ENCODE measurements at places on chromosomes 7 and 10.

DNA sequence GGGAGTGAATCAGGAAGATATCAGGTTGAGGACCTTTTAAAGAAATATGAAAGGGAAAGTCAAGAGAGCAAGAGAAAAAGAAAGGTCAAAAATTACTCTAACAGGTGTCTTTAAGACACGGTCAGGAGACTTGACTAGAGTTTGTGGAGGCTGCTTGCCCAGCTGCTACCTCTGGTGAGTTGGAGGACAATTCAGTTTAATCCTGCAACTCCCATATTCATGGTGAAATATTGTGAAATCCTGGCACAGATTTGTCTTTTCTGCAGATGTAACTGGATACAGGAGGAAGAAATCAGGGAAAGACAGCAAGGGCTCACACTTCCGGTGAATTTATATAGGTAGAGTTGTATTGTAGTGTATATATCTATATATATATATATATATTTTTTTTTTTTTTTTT is 93.5 kb downstream of the AKAP9 start:
- no peak for DNase-seq

DNA sequence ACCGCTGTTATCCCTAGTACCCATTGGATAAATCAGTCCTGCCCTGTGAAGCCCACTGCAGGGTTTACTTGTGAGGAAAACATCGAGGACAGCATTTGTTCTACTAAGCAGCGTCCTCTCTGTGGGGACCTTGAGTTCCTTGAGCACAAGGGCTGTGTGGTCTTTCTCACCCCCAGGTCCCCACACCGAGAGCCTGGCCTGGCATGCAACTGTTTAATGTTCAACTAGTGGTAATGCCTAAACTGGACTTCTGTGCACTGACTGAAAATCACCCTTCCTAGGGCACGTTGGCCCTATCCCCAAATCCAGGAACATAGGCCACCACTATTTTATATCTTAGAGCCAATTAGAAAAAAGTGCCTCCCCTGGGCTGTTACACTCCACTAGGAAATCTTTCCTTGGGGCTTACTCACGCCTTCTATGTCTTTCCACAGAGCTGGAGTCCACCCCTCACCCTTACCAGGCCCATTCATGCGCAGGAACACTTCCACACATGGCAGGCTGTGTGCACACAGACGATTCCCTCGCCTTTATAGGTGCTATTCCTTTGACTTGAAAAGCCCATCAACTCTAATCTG is 1.7 kb upstream of the TMEM213 start:
- DNase-seq = no peak

DNA sequence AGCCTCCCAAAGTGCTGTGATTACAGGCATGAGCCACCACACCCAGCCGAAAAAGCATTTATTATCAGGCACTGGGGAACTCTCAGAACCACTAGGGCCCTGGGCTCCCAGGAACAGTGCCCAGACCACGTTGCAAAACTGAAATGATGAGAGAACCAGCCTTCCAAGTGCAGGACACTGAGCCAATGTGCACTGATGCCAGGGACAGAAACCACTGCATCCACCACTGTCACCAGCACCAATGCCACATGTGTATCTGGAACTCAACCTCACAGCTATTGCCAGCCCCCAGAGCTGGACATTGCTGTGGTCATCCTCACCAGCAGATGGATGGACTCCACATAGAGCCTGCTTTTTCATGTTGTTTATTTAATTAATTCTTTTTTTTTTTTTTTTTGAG is 28.2 kb upstream of the TPST1 start:
- no peak for DNase-seq

- no peak for DNase-seq
These were observed 47.1 kb upstream of the SVIL start for GRCh38 chr10:29681676-29682448.

GRCh38 chr10:2852574-2853323 is 214.6 kb upstream of the PFKP start:
- no peak for DNase-seq

GRCh38 chr10:117092386-117092785 is 45.7 kb downstream of the VAX1 start:
- no peak for DNase-seq
